ENCODE measurements at places on chromosomes 2 and 18. TPM values are rescaled to one million over a fixed set of nuclear protein-coding genes. Genes with fewer than 3 reads are reported as not detected.

DNA sequence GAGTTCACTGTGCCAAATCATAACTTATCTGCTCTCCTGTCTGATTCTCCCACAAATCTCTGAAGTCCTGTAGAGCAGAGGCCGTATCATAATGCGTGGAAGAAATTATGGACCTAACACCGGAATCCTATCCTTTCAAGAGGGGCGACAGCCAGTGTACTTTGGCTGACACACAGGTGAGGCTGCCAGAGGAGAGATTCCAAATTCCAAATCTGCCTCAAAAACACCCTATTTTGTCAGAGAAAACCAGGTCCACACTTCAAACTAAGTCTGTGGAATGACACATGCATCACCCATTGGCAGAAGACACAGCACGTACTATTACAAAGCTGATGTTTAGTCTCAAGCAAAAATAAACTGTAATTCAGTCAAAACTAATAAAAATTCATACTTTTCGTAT lies 139.2 kb upstream of the PID1 start:
- no peak for DNase-seq
- no peak overlapping the region for H3K4me3 ChIP-seq
- no peak overlapping the region for H3K27ac ChIP-seq
- no peaks in the 10 kb centered on the region for H3K36me3 ChIP-seq
- H3K27me3 ChIP-seq, result peaks cover 2% of the 10 kb centered on the region
- peaks cover 22% of the 10 kb centered on the region for H3K4me1 ChIP-seq

The ICOS gene
- total RNA-seq, result not detected

- H3K4me1 ChIP-seq, result no peaks in the 10 kb centered on the region
- H3K4me3 ChIP-seq, result no peak overlapping the region
- H3K27ac ChIP-seq, result no peak overlapping the region
- H3K27me3 ChIP-seq, result peaks cover 2% of the 10 kb centered on the region
These were observed 144.5 kb upstream of the TCF4 start for GRCh38 chr18:55732227-55733106.

The MTCL1 gene
- total RNA-seq, result 3.8 TPM

GRCh38 chr2:177221970-177222369 lies 9.4 kb downstream of the HNRNPA3 start:
- peak overlapping the region; percentile 38 for H3K4me3 ChIP-seq
- H3K36me3 ChIP-seq, result peaks cover 44% of the 10 kb centered on the region
- DNase-seq, result no peak
- peaks cover 3% of the 10 kb centered on the region for H3K4me1 ChIP-seq

DNA sequence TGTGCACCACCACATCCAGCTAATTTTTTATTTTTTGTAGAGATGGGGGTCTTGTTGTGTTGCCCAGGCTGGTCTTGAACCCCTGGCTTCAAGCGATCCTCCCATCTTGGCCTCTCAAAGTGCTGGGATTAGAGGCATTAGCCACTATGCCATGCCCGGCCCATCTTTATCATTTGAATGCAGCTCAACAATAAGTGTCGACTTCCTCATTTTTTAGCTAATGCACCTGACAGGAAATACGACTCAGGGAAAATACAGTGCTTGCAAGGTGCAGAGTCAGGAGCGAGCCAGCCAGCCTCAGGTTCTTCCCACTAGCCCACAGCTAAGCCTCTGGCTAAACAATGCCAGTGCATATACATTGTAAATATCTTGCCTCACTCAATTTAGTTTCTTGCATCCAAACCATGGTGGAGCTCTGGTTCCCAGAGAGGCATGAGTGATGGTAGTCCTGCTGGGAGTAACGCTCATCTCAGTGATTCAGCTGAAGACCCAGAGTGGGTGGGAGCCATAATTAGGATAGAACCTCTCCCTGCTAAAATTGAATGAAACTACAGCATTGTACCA lies 135.0 kb downstream of the TGIF1 start:
- no peak overlapping the region for H3K4me3 ChIP-seq
- H3K36me3 ChIP-seq, result peaks cover 4% of the 10 kb centered on the region
- peaks cover 7% of the 10 kb centered on the region for H3K27me3 ChIP-seq
- peaks cover 29% of the 10 kb centered on the region for H3K4me1 ChIP-seq
- DNase-seq, result no peak

The NEU4 gene
- 0.33 TPM for total RNA-seq

The ACADL gene
- not detected for total RNA-seq

- peaks cover 1% of the 10 kb centered on the region for H3K27me3 ChIP-seq
- H3K27ac ChIP-seq, result no peak overlapping the region
- no peak for DNase-seq
- H3K4me1 ChIP-seq, result peaks cover 7% of the 10 kb centered on the region
- H3K4me3 ChIP-seq, result no peak overlapping the region
These were observed 12.7 kb downstream of the FAM110C start for GRCh38 chr2:33620-34019.

DNA sequence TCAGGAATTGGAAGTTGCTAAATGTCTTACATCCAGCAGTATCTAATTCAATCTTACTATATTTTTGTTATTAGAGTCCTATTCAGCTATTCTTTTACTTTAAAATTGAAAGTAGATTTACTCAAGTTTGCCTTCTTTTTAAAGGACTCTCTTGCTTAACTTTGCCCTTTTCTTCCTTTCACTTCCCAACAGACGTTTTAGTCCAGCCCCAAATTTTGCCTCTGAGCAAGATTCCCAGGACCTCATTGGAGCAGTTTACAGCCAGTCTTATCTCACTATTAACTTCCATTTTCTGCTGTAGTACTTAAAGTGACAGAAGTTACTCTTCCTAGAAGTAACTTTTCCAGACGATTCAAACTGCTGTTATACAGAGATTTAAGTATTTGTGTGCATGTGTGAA lies 1.7 kb upstream of the PRKD3 start:
- no peak overlapping the region for H3K27ac ChIP-seq
- H3K36me3 ChIP-seq, result no peaks in the 10 kb centered on the region
- H3K27me3 ChIP-seq, result peaks cover 5% of the 10 kb centered on the region
- peaks cover 23% of the 10 kb centered on the region for H3K4me1 ChIP-seq
- H3K4me3 ChIP-seq, result peak overlapping the region; percentile 1
- DNase-seq, result no peak

DNA sequence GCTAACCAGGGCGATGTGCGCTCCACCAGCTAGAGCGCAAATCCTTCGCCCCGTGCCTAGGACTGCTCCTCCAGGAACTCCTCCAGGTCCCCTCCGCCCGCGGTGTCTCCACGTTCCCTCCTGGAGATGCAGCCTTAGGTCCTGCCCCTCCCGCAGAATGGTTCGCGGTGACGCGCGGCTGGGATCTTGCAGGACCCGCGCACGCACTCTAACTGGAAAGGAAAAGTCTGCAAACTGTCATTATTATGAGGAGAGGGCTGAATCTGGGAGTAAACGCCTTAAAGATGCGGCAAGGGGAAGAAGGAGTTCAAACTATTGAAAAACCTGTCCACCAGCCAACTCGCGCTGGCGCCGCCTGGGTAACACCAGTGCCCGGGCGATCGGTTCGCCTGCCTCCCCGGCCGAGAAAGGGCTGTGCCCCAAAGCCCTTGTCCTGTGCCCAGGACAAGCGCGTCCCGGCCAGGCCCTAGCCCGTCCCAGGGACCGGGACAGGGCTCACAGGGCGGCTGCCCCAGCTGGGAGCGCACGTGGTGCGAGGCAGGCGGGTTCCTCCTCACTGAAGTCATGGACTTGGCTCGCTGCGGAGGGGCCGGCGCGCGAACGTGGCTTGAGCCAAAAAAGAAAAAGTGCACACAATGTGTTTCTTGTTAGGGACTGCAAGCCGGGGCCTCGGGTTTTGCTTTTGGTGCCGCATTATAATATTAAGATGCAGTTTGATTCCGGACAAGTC lies 5.5 kb upstream of the ID2 start:
- H3K4me3 ChIP-seq, result peak overlapping the region; percentile 79
- peaks cover 13% of the 10 kb centered on the region for H3K36me3 ChIP-seq
- DNase-seq, result peak; percentile 37
- peaks cover 29% of the 10 kb centered on the region for H3K27me3 ChIP-seq
- H3K4me1 ChIP-seq, result peaks cover 17% of the 10 kb centered on the region

The FSHR gene
- not detected for total RNA-seq

GRCh38 chr2:215811409-215812345 lies 201.7 kb downstream of the MREG start:
- H3K4me3 ChIP-seq, result no peak overlapping the region
- no peaks in the 10 kb centered on the region for H3K36me3 ChIP-seq
- H3K27me3 ChIP-seq, result no peaks in the 10 kb centered on the region
- H3K27ac ChIP-seq, result no peak overlapping the region

The SPR gene
- total RNA-seq, result 12.2 TPM

DNA sequence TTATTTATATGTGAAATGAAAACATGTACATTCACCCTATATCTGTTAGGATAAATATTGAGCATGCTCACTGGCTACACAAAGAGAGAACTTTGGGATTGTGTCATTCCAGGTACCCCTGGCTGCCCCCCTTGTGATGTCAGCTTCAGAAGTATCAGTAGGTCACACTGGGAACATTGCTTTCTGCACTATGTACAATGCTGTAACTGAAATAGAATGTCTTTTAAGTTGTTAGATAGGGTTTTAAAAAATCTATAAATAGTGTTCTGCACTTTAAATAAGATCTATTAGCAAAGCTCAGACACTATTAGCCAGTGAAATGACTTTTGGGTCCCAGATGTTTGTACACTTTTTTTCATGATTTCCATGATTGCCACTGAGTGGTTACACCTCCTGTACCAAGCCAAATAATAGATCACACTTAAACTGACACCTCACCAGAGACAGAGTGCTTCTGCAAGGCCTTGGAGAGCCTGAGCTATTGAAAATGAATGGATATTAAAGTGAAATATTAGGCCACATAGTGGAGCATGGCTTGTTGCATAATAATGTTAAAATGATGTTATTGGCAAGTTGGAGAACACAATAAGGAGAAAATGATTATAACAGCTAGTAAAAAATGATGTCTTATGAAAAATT lies 297.0 kb upstream of the NXPH2 start:
- no peak overlapping the region for H3K27ac ChIP-seq
- no peaks in the 10 kb centered on the region for H3K27me3 ChIP-seq
- no peak overlapping the region for H3K4me3 ChIP-seq

DNA sequence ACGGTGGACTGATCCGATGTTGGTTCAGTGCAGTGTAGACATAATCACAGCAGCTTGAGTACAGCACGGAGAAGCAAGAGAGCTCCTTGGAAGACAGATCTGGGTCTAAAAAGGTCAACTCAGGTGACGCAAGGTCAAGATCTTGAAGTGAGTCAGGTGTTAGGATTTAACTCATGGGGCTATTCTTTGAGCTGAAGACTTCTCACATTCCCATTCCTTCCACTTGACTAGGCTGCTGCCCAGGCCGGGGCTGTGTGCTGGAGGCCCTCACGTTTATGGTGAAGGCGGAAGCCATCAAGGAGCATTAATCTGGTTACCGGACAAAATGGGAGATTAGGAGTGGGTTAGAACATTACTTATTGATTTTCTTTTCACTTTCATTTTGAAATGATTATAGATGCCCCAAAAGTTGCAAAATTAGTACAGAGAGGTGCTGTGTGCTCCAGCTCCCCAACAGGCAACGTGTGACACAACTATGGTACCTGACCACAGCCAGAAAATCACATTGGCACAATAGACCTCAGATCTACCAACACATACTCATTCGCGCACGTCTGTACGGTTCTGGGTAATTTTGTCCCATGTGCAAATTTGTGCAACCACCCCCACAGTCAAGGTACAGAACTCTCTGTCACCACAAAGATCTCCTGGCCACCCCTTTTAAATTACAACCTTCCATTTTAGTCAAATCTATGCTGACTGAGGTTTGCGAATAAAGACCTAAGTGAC lies 77.6 kb upstream of the SEC11C start:
- peaks cover 10% of the 10 kb centered on the region for H3K4me1 ChIP-seq
- H3K36me3 ChIP-seq, result no peaks in the 10 kb centered on the region

The TFCP2L1 gene
- total RNA-seq, result 1.7 TPM

- H3K4me3 ChIP-seq, result no peak overlapping the region
- peaks cover 44% of the 10 kb centered on the region for H3K4me1 ChIP-seq
- peak overlapping the region; percentile 88 for H3K27ac ChIP-seq
- H3K27me3 ChIP-seq, result peaks cover 7% of the 10 kb centered on the region
These were observed 71.0 kb downstream of the STPG4 start for GRCh38 chr2:47083886-47084687.
